ENCODE measurements at places on chromosomes 7 and 10.

DNA sequence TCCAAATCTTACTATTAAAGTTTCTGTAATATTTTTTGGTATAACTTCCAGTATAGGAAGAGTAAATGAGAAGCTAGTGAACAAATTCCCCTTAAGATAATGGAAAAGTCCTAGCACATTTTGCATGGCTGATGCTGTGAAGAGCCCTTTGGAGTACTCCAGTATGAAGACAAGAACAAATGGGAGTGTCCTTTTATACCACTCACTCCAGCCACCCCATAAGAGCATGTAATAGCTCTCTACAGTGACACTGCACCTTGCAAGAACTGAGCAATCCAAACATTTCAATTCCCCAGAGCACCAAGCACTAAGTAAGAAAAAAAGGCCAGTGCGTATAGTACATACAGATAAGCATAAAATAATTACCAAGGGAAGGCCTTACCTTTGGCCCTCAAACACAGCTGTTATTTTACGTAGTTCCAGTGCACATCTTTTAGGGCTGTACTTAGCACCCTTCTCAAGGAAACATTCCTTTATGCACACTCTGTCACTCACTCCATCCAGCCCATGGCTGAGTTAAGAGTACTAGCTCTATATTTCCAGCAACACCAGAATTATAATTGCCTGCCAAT, 135.4 kb downstream of the ST7 start:
- DNase-seq, result no peak

GRCh38 chr10:116636976-116637375, 16.2 kb downstream of the PNLIPRP2 start:
- no peak for DNase-seq

DNA sequence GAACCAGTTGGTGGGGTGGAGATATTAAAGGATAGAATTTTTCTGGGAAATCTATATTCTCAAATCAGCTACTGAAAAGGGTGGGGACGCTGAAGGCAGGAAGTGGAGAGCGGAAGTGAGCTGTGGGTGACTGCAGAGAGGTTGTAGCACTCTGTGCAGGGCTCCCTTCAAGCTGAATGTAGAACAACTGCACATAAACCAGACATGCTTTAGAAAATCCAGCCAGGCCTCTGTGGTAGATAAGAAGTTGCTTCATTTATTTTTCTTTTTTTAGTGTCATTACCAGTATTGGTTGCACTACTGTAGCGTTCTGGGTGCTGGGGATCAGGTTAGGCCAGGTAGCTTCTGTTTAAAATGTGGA, 127.8 kb downstream of the CELF2 start:
- DNase-seq, result peak; percentile 52

DNA sequence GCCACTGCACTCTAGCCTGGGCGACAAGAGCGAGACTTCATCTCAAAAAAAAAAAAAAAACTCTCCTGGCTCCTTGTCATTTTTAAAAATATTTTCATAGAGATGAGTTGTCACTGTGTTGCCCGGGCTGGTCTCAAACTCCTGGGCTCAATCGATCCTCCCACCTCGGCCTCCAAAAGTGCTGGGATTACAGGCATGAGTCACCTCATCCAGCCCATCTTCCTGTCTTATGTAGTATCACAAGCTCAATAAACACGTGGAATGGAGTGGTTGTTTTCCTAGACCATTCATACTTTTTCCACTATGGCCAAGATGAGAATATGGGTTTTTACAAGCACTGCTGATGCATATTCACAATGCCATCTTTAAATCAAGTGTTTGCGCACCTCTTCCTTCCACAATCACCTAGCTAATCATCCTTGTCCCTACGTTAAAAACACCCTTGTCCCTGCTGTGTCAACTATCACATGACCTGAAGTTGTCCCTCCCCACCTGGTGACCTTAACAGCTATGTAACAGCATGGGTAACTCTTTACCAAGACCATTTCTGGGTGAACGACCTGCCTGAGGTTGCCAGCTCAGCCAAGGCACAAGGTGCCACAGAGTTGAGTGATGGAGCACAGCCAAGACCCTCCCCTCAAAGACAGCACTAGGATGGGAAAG, 21.3 kb downstream of the DLG5 start:
- DNase-seq, result no peak

- no peak for DNase-seq
Observed at GRCh38 chr7:480531-481218, 39.0 kb downstream of the PDGFA start.

DNA sequence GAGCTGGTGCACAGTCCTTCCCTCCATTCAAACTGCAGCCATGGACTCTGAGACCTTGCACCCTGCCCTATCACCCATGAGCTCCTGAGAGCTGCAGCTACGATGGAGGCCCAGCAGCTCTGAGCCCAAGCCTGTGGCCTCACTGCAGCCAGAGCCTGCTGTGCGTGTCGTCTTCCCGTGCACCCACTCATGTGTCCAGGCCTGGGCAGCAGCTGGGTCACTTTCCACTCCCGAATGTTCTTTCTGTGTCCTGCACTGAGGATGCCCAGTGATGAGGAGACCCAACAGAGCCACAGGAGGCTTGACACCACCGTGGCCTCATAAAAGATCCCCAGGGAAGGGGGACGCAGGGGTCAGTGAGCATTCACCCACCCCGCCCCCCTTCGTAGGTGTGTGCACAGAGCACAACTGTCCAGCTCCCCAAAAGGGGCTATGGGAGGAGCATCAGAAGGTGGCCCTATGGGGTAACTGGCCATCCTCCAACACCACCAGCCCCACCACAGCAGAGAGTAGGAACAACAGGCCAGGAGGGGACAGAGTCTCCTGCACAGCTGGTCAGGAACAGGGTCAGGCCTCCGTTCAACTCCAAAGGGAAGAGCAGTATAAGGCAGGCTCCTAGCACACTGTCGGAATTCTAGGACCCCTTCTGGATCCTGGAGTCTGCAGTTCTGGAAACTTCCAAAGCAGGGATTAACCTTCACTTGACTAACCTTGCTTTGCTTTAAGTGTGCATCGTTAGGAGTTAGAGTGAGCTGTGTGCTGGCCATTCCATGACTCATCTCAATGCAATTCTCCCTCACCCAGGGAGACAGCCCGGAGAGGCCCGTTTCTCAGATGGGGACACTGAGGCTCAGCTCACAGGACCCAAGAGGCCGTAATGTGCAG, 52.6 kb downstream of the RASGEF1A start:
- no peak for DNase-seq

GRCh38 chr10:90414926-90415325, 442.9 kb downstream of the HTR7 start:
- DNase-seq, result no peak

- no peak for DNase-seq
Observed at GRCh38 chr7:101093906-101094305, 8.6 kb downstream of the TRIM56 start.

- no peak for DNase-seq
Observed at GRCh38 chr7:80634505-80634904, 3.9 kb upstream of the CD36 start.

GRCh38 chr10:77391605-77392235, 245.9 kb downstream of the KCNMA1 start:
- DNase-seq, result peak; percentile 83

DNA sequence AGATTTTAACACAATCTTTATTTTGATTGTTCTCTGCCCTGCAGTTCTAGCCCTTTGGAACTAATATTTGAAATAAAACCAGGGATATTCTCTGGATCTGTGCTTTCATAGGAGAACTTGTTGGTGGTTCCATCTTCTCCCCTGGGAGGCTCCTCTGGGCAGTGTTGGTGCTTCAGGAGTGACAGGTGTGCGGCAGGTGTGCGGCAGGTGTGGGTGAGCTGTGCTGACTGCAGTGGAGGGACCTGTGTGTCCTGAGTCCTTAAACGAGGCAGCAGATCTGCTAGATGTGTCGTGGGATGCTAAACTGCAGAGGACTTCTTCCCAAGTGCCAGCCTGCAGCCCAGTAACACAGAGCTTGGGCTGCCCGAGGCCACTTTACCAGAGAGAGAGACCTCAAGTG, 98.4 kb downstream of the LYZL1 start:
- no peak for DNase-seq
